Urothelium cell line (cell line): ENCODE measurements at places on chromosomes 1 and 21.

GRCh38 chr1:101198842-101199636, 37.8 kb upstream of the S1PR1 start:
- DNase-seq: no peak

GRCh38 chr1:1614954-1615255, 395 bp upstream of the MIB2 start:
- DNase-seq: no peak

GRCh38 chr1:167500283-167500860, 18.0 kb downstream of the CD247 start:
- DNase-seq: no peak

- DNase-seq: no peak
Observed at GRCh38 chr21:30561957-30562356, 843 bp upstream of the KRTAP19-7 start.

DNA sequence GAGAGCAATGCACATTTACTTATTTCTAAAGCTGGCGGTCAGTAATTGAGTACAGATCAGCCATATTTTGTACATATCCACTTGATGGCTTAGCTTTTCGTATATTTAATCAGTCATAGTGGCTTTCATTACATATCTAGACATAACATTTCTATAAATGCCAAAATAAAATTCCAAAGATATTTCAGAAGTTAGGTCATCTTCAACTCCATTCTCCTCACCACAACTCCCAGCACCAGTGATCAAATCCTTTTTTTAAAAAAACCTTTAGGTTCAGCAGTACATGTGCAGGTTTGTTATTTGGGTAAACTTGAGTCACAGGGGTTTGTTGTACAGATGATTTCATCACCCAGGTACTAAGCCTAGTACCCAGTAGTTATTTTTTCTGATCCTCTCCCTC, 53.9 kb upstream of the GNG4 start:
- DNase-seq: peak; percentile 29

GRCh38 chr1:43293176-43293575, 7.6 kb upstream of the TIE1 start:
- DNase-seq: no peak

DNA sequence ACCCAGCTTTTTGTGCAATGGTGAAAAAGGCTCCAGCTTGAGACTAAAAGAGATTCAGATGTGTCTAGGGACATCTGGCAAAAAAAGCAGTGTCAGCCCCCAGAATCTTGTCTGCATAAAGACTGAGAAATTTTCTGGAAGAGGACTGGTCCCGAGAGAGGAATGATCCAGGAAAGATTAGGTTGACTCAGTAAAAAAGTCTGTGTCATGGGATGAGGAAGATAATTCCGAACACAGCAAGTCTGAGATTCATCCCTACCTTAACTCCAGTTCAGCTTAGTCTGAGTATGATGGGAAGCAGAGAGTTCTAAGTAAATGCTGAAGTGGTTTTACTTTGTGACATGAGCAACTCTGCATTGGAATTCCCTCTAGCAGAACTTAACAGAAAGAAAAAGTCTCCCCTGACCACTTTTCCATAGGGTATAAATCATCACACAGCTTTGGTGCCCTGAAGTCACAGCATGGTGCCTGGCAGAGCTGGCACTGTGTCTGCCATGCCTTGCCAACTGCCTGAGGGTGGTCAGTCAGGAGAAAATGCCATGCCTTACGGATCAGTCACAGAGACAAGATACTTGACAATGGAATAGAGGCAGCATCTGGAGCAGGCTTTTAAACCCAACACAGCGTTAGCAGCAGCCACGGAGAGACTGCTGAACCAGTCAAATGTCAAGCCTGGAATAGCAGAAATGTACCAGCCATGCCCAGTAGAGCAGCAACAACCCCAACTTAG, 153.4 kb downstream of the ZC3H11B start:
- no peak for DNase-seq

DNA sequence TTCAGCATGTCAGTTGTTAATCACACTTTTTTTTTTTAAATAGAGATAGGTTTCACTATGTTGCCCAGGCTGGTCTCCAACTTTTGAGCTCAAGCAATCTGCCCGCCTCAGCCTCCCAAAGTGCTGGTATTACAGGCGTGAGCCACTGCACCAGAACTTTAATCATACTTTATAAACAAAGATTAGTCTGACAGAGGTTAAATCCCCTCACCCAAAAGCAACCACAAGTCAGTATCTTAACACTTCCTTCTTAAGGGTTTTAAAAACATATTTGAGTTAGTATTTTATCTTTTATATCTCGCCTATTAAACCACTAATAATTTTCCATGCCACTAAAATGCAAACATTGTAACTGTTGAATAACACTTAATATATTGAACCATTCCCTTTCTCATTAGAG, 70.2 kb downstream of the COP1 start:
- DNase-seq: no peak

GRCh38 chr1:156860628-156861423, at the start of gene NTRK1:
NTRK1 (plus strand) TSS chr1:156860865; CDS start chr1:156860935, 70 bp downstream.
- DNase-seq: peak; percentile 85

DNA sequence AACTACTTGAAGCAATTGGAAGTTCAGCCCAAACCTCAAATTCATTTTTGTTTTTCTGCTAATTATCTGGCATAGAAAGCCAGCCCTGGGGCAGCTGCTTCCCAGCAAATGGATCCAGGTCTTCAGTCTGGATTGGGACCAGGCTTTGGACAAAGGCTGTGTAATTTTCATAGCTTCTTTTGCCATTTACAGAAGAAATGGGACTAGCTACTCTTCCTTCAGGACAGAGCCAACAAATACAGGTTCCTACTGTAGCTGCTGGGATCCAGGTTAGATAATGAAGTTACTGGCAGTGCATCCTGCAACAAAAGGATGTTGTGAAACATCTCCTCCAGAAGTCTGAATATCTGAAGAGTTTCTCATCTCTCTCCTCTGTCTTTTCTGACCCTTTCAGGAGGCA, 171.5 kb upstream of the CAMK1G start:
- no peak for DNase-seq

DNA sequence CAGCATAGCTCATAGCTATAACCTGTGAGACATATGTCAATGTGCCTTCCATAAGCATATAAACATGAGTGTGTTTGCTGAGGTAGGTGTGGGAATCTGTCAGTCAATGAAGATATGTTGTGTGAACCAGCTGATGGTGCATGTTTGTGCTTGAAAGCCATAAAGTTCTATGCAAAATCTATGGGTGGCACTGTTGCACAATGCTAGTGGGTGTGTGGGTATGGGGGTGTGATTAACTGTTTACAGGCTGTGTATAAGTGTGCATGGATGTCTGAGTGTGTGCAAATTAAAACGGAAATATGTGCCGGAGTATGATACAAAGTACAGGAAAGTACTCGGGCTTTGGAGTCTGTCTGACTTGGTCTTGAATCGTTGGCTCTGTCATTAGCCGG, 1.0 kb upstream of the ATP2B4 start:
- no peak for DNase-seq

GRCh38 chr1:67566803-67567377, 118.1 kb upstream of the GADD45A start:
- DNase-seq: no peak

GRCh38 chr1:29689372-29690030, 453.2 kb downstream of the PTPRU start:
- no peak for DNase-seq

- no peak for DNase-seq
Observed at GRCh38 chr21:37392441-37392840, 25.9 kb downstream of the DYRK1A start.

DNA sequence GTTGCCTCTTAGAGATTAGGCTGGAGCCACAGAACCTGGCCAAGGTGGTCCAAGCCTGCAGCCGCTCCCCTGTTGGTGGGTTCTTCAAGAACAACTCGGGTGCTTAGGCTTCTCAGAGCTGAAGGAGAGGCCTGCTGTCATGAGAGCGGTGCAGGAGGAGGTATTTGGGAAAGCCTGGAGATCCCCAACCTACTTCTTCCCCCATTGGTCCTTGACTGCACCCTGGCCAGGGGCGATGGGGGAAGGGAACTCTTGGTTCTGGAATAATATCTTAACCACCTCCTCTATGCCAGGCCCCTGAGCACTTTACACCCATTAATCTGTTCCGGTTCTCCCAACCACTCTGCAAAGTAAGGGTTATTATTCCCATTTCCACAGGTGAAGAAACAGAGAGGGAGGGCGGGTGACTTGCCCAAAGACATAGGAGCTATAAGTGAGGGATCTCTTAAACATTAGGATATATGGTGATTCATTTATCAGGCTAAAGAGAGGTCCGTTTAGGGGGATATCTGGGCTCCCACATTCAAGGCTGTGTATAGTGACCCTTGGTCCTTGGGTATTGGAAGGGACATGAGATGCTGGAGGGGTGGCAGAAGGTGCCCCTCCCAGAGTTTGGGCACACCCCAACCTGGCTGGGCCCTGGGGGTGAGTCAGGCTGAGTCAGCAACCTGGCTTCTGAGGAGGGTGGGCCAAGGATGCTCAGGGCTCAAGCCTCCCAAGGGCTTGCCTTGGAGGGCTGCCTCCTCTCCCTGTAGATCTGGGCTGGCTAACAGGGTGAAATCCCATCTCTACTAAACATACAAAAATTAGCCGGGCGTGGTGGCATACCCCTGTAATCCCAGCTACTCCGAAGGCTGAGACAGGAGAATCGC, 5.2 kb downstream of the TRNP1 start:
- peak; percentile 73 for DNase-seq

DNA sequence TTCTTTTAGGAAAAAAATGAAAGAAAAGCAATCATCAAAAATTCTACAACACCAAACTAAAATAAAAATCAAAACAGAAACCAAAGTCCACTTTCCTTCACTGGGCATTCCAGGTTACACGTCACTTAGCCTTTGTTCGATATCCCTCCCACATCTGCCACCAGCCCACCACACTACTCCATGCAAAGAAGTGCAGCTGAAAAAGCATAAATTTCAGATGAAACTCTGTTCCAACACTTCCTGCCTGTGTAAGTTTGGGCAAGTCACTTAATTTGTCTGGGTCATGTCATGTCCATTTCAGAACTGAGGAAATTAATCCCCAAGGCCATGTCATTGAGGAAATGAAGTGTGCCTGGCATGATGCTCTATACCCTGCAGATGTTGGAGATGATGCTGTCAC, 354.3 kb upstream of the USP24 start:
- no peak for DNase-seq

DNA sequence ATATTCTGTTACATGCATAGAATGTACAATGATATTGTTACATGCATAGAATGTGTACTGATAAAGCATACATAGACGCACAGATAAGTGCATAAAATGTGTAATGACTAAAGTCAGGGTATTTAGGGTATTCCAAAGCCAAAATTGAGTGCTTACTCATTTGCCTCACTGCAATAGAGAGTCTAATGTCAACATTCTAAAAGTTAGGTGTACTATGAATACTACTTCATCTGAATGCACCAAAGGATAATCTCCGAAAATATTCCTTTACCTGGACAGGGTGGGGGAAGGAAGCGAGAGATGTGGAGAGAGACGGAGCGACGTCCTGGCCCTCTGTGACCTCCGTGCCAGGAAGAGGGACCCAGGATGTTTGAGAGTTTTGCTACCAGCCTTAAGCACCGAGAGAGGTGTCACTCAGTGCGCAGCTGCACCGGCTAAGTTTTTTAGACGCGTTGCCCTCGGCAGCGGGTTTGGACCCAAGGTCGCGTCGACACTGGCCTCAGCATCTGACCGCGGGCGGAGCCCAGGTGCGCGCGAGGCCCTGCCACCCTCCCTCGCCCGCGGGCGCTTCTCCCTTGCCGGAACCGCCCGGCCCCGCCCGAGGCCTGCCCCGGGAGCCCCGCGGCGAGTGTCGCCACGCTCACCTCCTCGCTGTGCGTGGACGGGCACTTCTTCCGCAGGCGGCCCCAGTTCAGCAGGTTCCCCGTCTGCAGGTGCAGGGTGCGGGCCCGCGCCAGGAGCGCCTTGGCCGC, 660 bp downstream of the GCLM start:
- DNase-seq: peak; percentile 51

DNA sequence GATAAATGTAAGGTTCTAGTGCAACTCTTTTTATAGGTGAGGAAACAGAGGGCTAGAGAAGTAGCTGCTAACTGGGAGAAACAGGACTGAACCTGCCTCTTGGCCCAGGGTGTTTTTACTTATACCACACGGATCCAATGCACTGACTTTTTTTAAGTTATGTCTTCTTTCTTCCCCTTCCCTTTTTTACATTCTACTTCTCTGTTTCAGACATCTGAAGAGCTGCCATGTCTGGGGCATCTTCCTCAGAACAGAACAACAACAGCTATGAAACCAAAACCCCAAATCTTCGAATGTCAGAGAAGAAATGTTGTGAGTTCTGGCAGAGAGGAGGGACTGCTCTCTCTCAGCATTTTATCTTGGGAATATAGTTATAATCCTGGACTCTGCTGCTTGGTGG, 1.4 kb downstream of the PFKFB2 start:
- DNase-seq: no peak

- no peak for DNase-seq
Observed at GRCh38 chr1:203349773-203350524, 973 bp downstream of the FMOD start.

- DNase-seq: no peak
Observed at GRCh38 chr1:54745274-54745673, 19.0 kb downstream of the PARS2 start.

DNA sequence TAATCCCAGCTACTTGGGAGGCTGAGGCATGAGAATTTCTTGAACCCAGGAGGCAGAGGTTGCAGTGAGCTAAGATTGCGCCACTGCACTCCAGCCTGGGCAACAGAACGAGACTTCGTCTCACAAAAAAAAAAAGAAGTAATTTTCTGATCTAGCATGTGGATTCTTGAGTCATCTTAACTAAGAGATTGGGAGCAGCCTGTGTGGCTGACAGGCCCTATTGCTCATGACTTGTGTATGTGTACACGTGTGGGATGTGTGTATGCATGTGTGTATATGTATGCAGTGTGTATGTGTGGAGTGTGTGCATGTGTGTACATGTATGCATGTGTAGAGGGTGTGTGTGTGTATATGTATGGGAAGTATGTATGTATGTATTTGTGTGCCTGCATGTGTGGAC, 29.5 kb downstream of the DOP1B start:
- DNase-seq: no peak

GRCh38 chr1:180027949-180028445, 73.4 kb downstream of the CEP350 start:
- DNase-seq: no peak

- no peak for DNase-seq
Observed at GRCh38 chr1:178867670-178868069, 3.2 kb downstream of the ANGPTL1 start.

- no peak for DNase-seq
Observed at GRCh38 chr1:26285366-26286063, 5.6 kb downstream of the SH3BGRL3 start.

DNA sequence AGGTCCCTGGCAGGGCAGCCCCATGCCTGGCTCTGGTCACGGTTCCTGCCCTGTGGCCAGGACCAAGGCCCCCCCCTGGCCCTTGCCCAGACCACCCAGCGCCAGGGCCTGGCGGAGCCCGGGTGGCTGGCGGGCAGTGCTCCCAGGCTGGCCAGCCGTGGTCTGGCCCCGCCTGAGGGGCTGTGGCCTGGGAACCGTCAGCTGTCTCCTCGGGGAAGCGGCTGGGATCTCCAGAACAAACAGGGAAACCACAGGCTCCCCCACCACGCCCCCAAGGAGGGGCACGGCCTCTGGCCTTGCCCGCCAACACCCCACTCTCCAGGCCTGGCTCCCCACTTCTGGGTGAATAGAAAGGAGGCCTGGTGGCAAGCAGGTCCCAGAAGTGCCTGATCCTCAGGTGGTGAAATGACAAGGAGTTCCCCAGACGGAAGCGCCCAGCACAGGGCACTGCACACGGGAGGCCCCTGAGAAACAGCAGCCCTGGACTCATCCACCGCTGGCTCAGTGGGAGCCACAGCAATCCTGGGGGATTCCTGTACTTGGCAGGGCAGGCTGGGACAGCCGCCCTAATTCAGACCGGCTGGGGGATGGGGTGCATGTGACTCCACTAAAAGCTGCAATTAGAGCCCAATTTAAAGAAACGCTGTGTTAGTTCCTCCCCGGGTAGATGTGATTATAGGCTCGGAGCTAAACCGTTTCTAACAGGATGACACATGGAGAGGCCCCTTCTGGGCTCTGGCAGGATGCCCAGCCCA, 78.9 kb downstream of the RAP1GAP start:
- no peak for DNase-seq
